Upper lobe of left lung (tissue), 6 donors: ENCODE measurements at places on chromosomes 5 and 9. TPM values are rescaled to one million over a fixed set of nuclear protein-coding genes. Genes with fewer than 3 reads are reported as not detected.

The PCDHA1 gene
- not detected for total RNA-seq

The SLCO4C1 gene
- 19.6 TPM for total RNA-seq

The NIPSNAP3A gene
- total RNA-seq = 9.4 TPM

The FGD3 gene
- 21.1 TPM for total RNA-seq

The RARS1 gene
- 21.3 TPM for total RNA-seq

The C9 gene
- total RNA-seq = not detected

DNA sequence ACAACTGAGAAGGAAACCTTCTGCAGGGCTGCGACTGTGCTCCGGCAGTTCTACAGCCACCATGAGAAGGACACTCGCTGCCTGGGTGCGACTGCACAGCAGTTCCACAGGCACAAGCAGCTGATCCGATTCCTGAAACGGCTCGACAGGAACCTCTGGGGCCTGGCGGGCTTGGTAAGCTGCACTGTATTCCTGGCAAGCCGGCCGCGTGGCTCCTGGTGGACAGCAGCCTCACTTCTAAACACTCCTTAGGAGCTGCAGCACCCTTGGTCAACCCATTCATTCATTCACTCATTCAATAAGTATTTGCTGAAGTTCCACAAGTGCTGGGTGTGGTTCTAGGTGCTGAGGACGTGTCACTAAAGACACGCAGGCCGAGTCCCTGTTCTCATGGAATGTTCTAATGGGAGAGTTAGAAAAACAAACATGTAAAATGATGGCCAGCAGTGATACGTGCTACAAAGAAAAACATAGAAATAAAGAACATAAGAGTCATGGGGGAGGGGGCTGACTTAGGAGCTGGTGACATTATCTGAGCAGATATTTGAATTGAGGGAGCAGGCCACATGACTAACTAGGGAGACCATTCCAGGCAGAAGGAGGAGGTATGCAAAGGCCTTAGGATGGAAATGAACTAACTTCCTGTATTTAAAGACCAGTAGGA lies 6.1 kb downstream of the IL4 start:
- DNase-seq = no peak
- H3K27me3 ChIP-seq = no peaks in the 10 kb centered on the region
- no peaks in the 10 kb centered on the region for H3K36me3 ChIP-seq
- H3K4me3 ChIP-seq = no peak overlapping the region
- peaks cover 3% of the 10 kb centered on the region for H3K4me1 ChIP-seq

DNA sequence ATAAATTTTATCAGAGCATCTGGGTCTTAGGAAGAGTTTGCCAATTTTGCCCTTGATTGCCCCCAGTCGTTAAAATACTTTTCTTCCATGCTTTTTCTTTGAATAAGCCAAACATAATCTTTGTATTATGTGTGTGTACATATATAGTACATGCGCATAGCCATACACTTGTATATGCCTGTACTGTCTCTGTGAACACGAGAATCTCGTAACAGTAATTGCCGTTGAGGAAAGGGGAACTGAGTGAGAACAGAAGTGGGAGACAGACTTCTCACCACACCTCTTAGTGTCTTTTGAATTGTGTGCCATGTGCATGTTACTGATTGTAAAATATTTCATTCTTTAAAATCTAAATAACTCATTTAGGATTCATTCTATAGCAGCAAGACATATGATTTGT lies 79.6 kb upstream of the GRHPR start:
- H3K4me1 ChIP-seq = no peaks in the 10 kb centered on the region
- no peak overlapping the region for H3K27ac ChIP-seq
- H3K27me3 ChIP-seq = no peaks in the 10 kb centered on the region
- DNase-seq = no peak
- H3K4me3 ChIP-seq = no peak overlapping the region
- H3K36me3 ChIP-seq = no peaks in the 10 kb centered on the region

GRCh38 chr5:154999865-155000264 lies 13.7 kb upstream of the KIF4B start:
- no peaks in the 10 kb centered on the region for H3K36me3 ChIP-seq
- no peak overlapping the region for H3K4me3 ChIP-seq

GRCh38 chr5:124419531-124419930 lies 326.9 kb downstream of the ZNF608 start:
- no peak for DNase-seq
- H3K27ac ChIP-seq = no peak overlapping the region
- H3K36me3 ChIP-seq = no peaks in the 10 kb centered on the region
- no peak overlapping the region for H3K4me3 ChIP-seq
- no peaks in the 10 kb centered on the region for H3K4me1 ChIP-seq

DNA sequence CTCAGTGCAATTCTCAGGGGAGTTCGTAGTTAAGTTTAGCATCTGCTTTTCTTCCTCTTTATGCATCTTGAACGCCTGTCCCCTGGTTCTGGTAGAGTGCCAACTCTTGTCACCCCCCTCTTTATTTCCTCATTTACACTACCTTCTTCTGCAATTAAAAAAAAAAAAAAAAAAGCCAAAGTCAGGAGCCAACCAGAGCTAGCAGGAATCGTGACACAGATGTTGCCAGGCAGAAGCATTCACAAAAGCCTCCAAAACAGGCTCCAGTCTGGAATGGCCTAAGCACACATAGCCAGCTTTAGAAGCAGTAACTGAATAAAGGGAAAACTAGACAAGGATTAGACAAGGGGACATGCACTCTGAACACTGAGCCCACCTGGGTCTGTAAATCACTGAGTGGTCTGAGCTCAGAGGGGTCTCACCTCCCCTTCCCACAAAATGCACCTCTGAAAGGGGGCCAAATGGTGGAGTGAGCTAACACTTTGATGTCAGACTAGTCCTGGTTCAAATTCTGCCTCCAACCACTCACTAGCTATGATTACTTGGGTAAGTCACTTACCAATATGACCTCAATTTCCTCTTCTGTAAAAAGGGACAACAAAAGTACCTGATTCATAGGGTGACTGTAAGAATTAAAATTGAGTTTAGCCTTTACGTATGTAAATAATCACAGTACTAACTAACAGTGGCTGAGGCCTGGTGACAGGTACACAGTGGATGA lies 2.0 kb downstream of the CD74 start:
- H3K27me3 ChIP-seq = no peaks in the 10 kb centered on the region
- H3K4me1 ChIP-seq = peaks cover 45% of the 10 kb centered on the region
- H3K4me3 ChIP-seq = peak overlapping the region; percentile 63
- H3K36me3 ChIP-seq = peaks cover 11% of the 10 kb centered on the region
- peak overlapping the region; percentile 93 for H3K27ac ChIP-seq
- peak; percentile 76 for DNase-seq

- H3K27ac ChIP-seq = no peak overlapping the region
- no peak overlapping the region for H3K4me3 ChIP-seq
- H3K4me1 ChIP-seq = peaks cover 3% of the 10 kb centered on the region
- H3K36me3 ChIP-seq = no peaks in the 10 kb centered on the region
These were observed 115.7 kb downstream of the FRMD3 start for GRCh38 chr9:83422527-83422926.

GRCh38 chr5:9173281-9174048 lies 372.4 kb downstream of the SEMA5A start:
- no peaks in the 10 kb centered on the region for H3K4me1 ChIP-seq
- H3K4me3 ChIP-seq = no peak overlapping the region
- no peak for DNase-seq
- no peaks in the 10 kb centered on the region for H3K27me3 ChIP-seq

- no peak for DNase-seq
- no peaks in the 10 kb centered on the region for H3K4me1 ChIP-seq
- no peak overlapping the region for H3K27ac ChIP-seq
- no peaks in the 10 kb centered on the region for H3K27me3 ChIP-seq
These were observed 108.0 kb downstream of the ZSWIM6 start for GRCh38 chr5:61440086-61440485.

DNA sequence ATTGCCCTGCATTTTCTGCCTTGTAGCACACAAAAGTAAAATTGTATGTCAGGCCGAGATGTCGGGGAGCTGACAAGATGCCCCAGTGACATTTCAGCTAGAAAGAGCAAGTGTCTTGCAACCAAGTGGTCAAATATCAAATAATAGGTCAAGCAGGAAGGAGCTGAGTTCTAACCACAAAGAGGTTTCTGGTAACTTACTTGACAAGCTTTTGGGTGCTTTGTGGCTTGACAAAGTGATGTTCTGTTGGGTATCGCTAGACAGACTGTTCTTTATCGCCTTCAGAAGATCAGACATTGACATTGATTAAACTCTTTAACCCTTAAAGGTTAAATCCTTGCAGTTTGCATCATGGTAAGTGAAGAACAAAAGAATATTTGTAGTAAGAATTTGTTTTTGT lies 419.9 kb downstream of the CCDC171 start:
- H3K36me3 ChIP-seq = no peaks in the 10 kb centered on the region
- H3K27me3 ChIP-seq = no peaks in the 10 kb centered on the region
- no peak overlapping the region for H3K27ac ChIP-seq
- no peaks in the 10 kb centered on the region for H3K4me1 ChIP-seq
- no peak overlapping the region for H3K4me3 ChIP-seq

DNA sequence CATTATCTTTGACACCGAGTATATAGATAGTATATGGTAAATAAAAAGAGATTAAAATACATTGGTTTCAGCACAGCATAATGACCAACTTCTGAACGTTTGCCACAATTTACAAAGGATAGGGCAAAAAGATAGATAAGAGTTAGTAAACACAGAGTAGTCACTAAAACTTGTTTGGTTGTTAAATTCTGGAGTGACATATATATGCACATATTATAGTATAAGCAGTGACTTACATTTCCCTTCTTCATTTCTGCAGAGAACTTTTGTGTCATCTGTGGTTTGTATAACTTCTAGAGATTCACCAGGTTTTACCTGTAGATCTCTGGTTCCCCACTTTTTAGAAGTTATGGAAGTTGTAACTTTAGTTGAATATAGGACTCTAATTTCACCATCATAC lies 44.4 kb upstream of the RICTOR start:
- H3K36me3 ChIP-seq = no peaks in the 10 kb centered on the region
- no peaks in the 10 kb centered on the region for H3K4me1 ChIP-seq
- no peak overlapping the region for H3K27ac ChIP-seq

GRCh38 chr9:6910032-6910431 lies 152.3 kb downstream of the KDM4C start:
- no peaks in the 10 kb centered on the region for H3K27me3 ChIP-seq
- no peak overlapping the region for H3K27ac ChIP-seq
- no peak for DNase-seq
- H3K4me3 ChIP-seq = no peak overlapping the region
- no peaks in the 10 kb centered on the region for H3K36me3 ChIP-seq
- no peaks in the 10 kb centered on the region for H3K4me1 ChIP-seq

- DNase-seq = no peak
- H3K4me3 ChIP-seq = no peak overlapping the region
- no peak overlapping the region for H3K27ac ChIP-seq
- no peaks in the 10 kb centered on the region for H3K27me3 ChIP-seq
- H3K4me1 ChIP-seq = no peaks in the 10 kb centered on the region
- H3K36me3 ChIP-seq = no peaks in the 10 kb centered on the region
These were observed 101.0 kb upstream of the PTPN3 start for GRCh38 chr9:109599131-109599530.

- no peaks in the 10 kb centered on the region for H3K27me3 ChIP-seq
- DNase-seq = no peak
- no peaks in the 10 kb centered on the region for H3K36me3 ChIP-seq
- no peaks in the 10 kb centered on the region for H3K4me1 ChIP-seq
These were observed 62.6 kb upstream of the XPA start for GRCh38 chr9:97759581-97760288.

- H3K27ac ChIP-seq = no peak overlapping the region
- DNase-seq = no peak
- no peaks in the 10 kb centered on the region for H3K4me1 ChIP-seq
- H3K27me3 ChIP-seq = no peaks in the 10 kb centered on the region
- no peaks in the 10 kb centered on the region for H3K36me3 ChIP-seq
- H3K4me3 ChIP-seq = no peak overlapping the region
These were observed 160.5 kb downstream of the SLC12A2 start for GRCh38 chr5:128243958-128244582.

DNA sequence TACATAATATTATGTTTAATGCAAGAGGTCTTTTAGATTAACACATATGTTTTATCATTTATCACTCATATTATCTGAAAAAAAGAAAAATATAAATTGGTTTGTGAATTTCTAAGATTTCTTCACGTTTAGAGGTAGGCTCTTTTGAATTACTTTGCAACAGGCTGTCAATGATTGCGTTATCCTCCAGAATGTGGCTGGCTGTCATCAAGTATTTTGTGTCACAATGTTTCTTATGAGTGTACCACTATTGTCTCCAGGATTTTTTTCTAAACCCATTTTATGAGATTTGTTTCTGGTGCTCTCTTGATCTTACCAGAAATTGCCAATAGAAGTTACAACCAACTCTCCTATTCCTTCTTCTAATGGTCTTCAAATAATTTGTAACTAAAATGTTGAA lies 307.9 kb downstream of the DMAC1 start:
- no peaks in the 10 kb centered on the region for H3K27me3 ChIP-seq
- no peak overlapping the region for H3K27ac ChIP-seq
- H3K4me1 ChIP-seq = no peaks in the 10 kb centered on the region
- H3K36me3 ChIP-seq = no peaks in the 10 kb centered on the region

GRCh38 chr5:80387063-80387768 lies 20.6 kb upstream of the ZFYVE16 start:
- no peaks in the 10 kb centered on the region for H3K27me3 ChIP-seq
- no peak overlapping the region for H3K27ac ChIP-seq
- no peak for DNase-seq
- H3K36me3 ChIP-seq = no peaks in the 10 kb centered on the region
- no peak overlapping the region for H3K4me3 ChIP-seq

GRCh38 chr5:176673651-176674583 lies 26.6 kb downstream of the TSPAN17 start:
- H3K27me3 ChIP-seq = no peaks in the 10 kb centered on the region
- no peak overlapping the region for H3K4me3 ChIP-seq
- no peak overlapping the region for H3K27ac ChIP-seq
- no peak for DNase-seq
- H3K4me1 ChIP-seq = no peaks in the 10 kb centered on the region

- H3K4me1 ChIP-seq = no peaks in the 10 kb centered on the region
- no peaks in the 10 kb centered on the region for H3K36me3 ChIP-seq
- no peak overlapping the region for H3K27ac ChIP-seq
- no peaks in the 10 kb centered on the region for H3K27me3 ChIP-seq
- no peak for DNase-seq
- H3K4me3 ChIP-seq = no peak overlapping the region
These were observed 59.5 kb downstream of the FAM78A start for GRCh38 chr9:131216806-131217205.

DNA sequence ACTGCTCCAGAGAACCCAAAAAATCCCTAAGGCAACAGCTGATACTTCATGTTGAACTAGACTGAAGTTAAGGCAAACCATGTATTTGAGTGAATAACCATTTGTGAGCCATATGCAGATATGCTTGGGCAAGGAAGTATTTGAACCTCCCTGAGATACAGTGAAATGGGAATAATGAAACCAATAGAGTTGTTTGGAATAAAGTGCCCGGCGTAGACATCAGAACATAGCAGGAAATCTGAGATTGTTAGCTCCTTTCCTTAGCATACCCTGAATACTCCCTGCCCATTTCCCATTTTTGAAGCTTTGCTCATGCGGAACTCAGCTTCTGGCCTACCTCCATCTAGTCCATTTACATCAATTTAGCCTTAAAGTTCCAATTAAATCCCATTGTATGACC lies 611.9 kb downstream of the EFNA5 start:
- H3K4me1 ChIP-seq = no peaks in the 10 kb centered on the region
- no peaks in the 10 kb centered on the region for H3K27me3 ChIP-seq
- H3K27ac ChIP-seq = no peak overlapping the region
- H3K4me3 ChIP-seq = no peak overlapping the region
- DNase-seq = no peak
